ENCODE measurements at places on chromosomes 11 and 22.

DNA sequence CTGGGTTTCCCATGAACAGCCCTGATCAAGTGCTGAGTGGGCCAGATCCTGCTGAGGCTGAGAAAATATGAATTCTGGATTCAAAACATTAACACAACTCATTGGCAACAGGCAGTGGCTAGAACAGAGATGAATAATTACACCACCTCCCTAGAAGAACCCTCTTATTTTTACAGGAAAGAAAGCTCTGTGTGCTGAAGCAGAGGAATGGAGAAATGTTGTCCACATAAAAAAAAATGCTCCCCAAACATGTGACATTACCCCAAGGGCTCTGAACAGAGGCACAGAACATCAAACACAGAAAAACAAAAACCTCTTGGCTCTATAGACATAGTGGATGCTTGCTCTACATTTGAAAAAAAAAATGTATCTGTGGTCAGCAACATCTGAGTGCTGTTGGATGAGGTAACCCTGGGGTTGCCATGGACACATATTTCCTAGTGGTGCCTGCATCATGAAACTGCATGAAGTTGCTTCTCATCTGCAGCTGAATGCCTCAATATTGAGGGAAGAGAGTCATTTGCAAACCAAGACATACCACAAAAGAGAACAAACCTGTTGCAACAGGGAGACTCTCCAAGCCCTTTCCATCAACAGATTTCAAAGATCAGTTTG lies 98.8 kb downstream of the SNX19 start:
- no peaks in the 10 kb centered on the region for H3K4me1 ChIP-seq
- no peak overlapping the region for H3K27ac ChIP-seq
- H3K27me3 ChIP-seq: peaks cover 5% of the 10 kb centered on the region
- no peaks in the 10 kb centered on the region for H3K36me3 ChIP-seq
- DNase-seq: no peak

DNA sequence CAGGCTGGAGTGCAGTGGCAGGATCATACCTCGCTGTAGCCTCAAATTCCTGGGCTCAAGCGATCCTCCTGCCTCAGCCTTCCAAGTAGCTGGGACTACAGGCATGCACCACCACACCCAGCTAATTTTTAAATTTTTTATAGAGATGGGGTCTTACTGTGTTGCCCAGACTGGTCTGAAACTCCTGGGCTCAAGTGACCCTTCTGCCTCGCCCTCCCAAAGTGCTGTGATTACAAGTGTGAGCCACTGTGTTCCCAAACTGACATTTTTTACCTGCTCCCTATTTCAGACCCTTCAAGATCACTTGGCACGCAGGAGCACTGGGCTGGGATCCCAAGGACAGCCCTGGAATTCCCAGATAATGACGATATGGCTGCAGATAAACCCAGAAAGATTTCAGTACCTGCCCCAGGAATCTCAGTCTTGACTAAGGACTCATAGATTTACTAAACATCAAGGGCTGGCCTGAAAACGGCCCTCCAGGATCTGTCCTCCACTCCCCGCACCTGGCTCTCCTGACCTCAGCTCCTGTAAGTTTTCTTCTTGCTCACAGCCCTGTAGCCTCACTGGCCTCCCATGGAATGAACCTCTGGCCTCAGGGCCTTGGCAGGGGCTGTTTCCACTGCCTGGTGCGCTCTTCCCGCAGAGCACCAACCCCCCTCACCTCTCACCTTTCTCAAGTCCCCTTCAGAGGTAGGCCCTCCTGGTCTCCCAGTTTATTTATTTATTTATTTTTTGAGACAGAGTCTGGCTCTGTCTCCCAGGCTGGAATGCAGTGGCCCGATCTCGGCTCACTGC lies 3.6 kb upstream of the CSNK1E start:
- DNase-seq: no peak
- no peak overlapping the region for H3K4me3 ChIP-seq
- H3K27me3 ChIP-seq: no peaks in the 10 kb centered on the region
- no peak overlapping the region for H3K27ac ChIP-seq
- H3K4me1 ChIP-seq: peaks cover 10% of the 10 kb centered on the region
- no peaks in the 10 kb centered on the region for H3K36me3 ChIP-seq

- DNase-seq: no peak
- H3K27ac ChIP-seq: no peak overlapping the region
- H3K4me3 ChIP-seq: no peak overlapping the region
- no peaks in the 10 kb centered on the region for H3K4me1 ChIP-seq
- peaks cover 2% of the 10 kb centered on the region for H3K27me3 ChIP-seq
Measured at GRCh38 chr11:61495801-61496601, 12.5 kb upstream of the LRRC10B start.

DNA sequence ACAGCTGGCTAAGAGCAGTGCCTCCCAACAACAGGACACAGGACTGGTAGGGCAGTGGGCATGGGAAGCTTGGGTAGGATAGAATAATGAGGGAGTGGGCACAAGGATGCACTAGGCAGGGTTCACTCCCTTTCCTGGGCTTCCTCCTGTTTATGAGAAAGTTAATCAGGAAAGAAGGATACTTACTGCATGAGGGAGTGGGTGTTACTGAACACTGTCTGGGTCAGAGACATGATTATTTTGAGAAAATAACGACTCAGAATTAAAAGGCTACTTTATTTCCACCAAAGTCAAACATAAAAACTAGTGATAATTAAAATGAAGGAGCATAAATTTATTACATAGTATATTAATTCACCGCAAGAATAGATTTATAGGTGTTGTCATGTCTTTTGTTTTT lies 35.8 kb downstream of the NCAM1 start:
- H3K27me3 ChIP-seq: peaks cover 2% of the 10 kb centered on the region
- H3K4me1 ChIP-seq: no peaks in the 10 kb centered on the region
- no peak for DNase-seq
- no peak overlapping the region for H3K4me3 ChIP-seq
- no peak overlapping the region for H3K27ac ChIP-seq

GRCh38 chr11:66617155-66617834 lies 865 bp downstream of the RBM14 start:
- peaks cover 52% of the 10 kb centered on the region for H3K4me1 ChIP-seq
- no peak for DNase-seq
- peaks cover 56% of the 10 kb centered on the region for H3K36me3 ChIP-seq
- H3K27me3 ChIP-seq: no peaks in the 10 kb centered on the region

GRCh38 chr11:69664901-69665300 lies 10.3 kb downstream of the LTO1 start:
- no peaks in the 10 kb centered on the region for H3K27me3 ChIP-seq
- peak overlapping the region; percentile 25 for H3K27ac ChIP-seq
- DNase-seq: no peak
- H3K36me3 ChIP-seq: peaks cover 12% of the 10 kb centered on the region

DNA sequence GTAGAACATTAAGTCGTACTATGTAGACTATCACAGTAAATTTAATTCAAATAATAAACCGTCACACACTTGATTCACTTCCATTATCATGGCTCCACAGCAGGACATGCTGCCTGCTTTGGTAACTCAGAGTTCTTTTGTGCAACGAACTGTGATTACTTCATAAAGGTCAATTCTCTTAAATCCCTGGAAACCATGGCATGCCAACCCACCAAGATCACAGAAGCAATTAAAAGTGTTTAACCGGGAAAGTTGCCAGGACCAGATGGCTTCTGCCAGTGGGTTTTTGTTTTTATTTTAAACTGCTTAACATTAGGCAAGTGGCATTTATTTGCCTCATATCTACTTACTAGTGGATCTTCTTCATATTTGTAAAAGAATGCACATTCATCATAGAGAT lies 1162.1 kb downstream of the DLG2 start:
- DNase-seq: no peak
- H3K36me3 ChIP-seq: no peaks in the 10 kb centered on the region
- no peaks in the 10 kb centered on the region for H3K27me3 ChIP-seq
- H3K4me1 ChIP-seq: no peaks in the 10 kb centered on the region
- H3K4me3 ChIP-seq: no peak overlapping the region
- no peak overlapping the region for H3K27ac ChIP-seq

DNA sequence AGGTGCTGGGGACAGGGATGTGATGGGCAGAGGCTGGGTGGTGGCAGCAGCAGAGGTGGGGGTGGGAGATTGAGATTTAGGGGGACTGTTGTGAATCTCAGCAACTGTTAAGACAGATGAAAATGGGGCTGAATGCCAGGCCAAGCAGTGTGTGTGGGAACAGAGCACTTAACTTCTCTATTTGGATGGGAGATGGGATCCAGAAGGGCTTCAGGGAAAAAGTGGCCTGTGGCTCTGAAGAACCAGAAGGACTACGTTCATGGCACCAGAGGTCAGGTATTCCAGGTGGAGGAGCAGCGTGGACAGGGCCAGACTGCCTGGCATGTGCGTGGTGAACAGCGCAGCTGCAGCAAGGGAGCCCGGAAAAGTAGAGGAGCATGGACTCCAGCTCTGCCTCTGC lies 82.6 kb upstream of the SYT13 start:
- no peak for DNase-seq
- H3K36me3 ChIP-seq: no peaks in the 10 kb centered on the region
- peaks cover 34% of the 10 kb centered on the region for H3K27me3 ChIP-seq
- no peak overlapping the region for H3K27ac ChIP-seq

- H3K27ac ChIP-seq: no peak overlapping the region
- no peak overlapping the region for H3K4me3 ChIP-seq
- H3K27me3 ChIP-seq: peaks cover 6% of the 10 kb centered on the region
Measured at GRCh38 chr11:83641511-83641910, 355.3 kb upstream of the CCDC90B start.

- peaks cover 2% of the 10 kb centered on the region for H3K27me3 ChIP-seq
- DNase-seq: no peak
- H3K27ac ChIP-seq: no peak overlapping the region
Measured at GRCh38 chr22:39610766-39611165, 40.2 kb downstream of the CACNA1I start.

GRCh38 chr11:2831781-2832532 lies 53.6 kb downstream of the CDKN1C start:
- H3K27ac ChIP-seq: no peak overlapping the region
- H3K27me3 ChIP-seq: no peaks in the 10 kb centered on the region
- H3K4me1 ChIP-seq: peaks cover under 1% of the 10 kb centered on the region
- H3K36me3 ChIP-seq: peaks cover 7% of the 10 kb centered on the region

- peak within 1 kb of the TSS; percentile 83 for H3K27ac ChIP-seq
- DNase-seq: peak; percentile 78
- no peaks in the 10 kb centered on the region for H3K27me3 ChIP-seq
- peaks cover 9% of the 10 kb centered on the region for H3K36me3 ChIP-seq
- peaks cover 35% of the 10 kb centered on the region for H3K4me1 ChIP-seq
Measured at GRCh38 chr22:42270510-42271190, at the start of gene TCF20. TSS of gene TCF20 (minus strand) at chr22:42270653. CDS start at chr22:42215305, 55,348 bp downstream.

GRCh38 chr11:82791779-82792178 lies 58.1 kb upstream of the FAM181B start:
- no peak overlapping the region for H3K27ac ChIP-seq
- no peak for DNase-seq
- no peaks in the 10 kb centered on the region for H3K4me1 ChIP-seq
- no peak overlapping the region for H3K4me3 ChIP-seq
- no peaks in the 10 kb centered on the region for H3K36me3 ChIP-seq

DNA sequence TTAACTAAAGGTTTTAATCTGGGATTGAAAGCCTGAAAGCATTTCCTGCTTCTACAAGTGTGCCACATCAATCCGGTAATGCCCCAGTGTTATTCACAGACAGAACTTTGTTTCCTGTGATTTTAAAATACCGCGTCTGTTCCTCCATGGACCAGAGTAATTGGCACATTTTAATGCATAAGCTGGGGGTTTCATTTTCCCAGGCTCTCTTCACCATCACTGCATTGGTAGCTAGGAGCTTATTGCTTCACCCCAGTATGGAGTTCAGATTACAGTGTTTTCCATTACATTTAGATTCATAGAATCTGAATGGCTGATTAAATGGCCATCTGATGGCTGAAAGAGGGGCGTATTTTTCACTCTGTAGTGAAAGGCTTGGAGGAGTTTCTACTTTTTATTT lies 25.7 kb upstream of the CRTAM start:
- no peak overlapping the region for H3K4me3 ChIP-seq
- H3K27me3 ChIP-seq: no peaks in the 10 kb centered on the region
- no peak for DNase-seq
- peaks cover 68% of the 10 kb centered on the region for H3K4me1 ChIP-seq

- no peak for DNase-seq
- H3K4me3 ChIP-seq: no peak overlapping the region
- H3K27ac ChIP-seq: no peak overlapping the region
- H3K36me3 ChIP-seq: peaks cover 4% of the 10 kb centered on the region
- H3K4me1 ChIP-seq: peaks cover 4% of the 10 kb centered on the region
Measured at GRCh38 chr22:28983788-28984441, 77.7 kb downstream of the C22orf31 start.

DNA sequence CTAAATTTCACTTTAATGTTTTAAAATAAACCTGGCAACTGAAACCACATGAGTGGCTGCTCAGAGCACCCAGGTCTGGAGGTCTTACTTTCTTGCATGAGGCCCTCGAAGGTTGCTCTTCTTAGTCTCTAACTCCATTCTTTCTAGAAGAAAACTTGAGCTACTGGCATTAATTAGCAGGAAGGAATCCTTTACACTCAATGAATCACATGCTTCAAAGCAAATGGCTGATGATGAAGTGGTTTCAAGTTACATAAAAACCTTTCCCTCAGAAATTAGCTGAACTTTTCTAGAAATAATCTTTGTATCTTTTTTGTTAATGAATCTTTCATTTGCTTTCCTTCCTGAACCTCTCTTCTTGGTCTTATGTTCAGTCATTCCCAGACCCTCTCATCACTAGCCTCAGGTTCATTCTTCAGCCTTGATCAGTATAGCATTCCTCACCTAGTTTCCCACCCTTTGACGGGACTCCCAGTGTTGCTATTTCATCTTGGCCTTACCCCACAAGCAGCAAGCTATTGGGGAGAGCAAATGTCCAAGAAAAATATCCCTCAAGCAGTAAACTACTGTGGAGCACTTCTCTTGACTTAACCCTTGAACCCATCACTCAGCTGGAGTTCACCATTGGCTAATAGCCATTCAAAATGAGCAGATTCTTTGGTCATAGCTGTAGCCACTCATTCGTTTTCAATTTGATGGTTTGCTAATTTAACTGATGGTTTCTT lies 75.1 kb downstream of the INSC start:
- no peaks in the 10 kb centered on the region for H3K27me3 ChIP-seq
- no peaks in the 10 kb centered on the region for H3K36me3 ChIP-seq

DNA sequence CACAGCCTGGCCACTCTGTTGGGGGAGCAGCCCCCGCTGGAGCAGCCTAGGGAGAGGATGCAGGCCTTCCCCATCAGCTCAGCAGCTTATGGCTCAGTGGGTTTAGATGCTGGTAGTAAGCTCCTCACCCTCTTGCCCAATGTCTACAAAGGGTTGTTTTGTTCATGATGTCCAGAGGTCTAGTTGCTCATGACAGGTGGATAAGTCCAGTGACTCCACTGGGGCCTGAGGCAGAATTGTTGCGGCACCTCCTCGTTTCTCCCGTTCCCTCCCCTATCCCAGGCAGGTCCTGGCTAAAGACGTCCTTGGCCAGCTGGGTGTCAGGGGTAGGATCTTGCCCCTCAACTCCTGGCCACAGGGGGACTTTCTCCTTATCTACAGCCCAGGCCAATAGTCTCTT lies 233.5 kb upstream of the B3GAT1 start:
- no peaks in the 10 kb centered on the region for H3K36me3 ChIP-seq
- H3K4me1 ChIP-seq: no peaks in the 10 kb centered on the region
- no peak overlapping the region for H3K4me3 ChIP-seq
- no peak overlapping the region for H3K27ac ChIP-seq
- H3K27me3 ChIP-seq: peaks cover 11% of the 10 kb centered on the region

All from activated naive CD8-positive, alpha-beta T cell treated with anti-CD3 and anti-CD28 coated beads, Interleukin-2, amount 50 U/mL, for 24 hours (primary cell).